ENCODE measurements at places on chromosomes 16 and 17.

DNA sequence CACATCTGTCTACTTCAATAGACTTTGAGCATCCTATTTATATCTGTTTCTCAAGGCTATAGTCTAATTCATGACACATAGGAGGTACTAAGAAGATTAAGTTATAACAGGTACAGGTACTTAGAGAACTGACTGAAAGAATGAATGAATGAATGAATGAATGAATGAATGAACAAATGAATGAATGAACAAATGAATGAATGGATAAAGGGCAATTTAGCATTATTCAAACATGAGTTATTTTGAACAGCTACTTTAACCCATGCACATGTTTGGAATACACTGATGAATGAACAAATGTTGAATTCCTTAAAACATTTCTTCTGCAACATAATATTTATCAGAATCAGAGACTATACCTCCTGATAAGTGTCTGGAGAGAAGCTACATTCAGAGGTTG lies 1165.6 kb upstream of the CDH8 start:
- no peak for DNase-seq

DNA sequence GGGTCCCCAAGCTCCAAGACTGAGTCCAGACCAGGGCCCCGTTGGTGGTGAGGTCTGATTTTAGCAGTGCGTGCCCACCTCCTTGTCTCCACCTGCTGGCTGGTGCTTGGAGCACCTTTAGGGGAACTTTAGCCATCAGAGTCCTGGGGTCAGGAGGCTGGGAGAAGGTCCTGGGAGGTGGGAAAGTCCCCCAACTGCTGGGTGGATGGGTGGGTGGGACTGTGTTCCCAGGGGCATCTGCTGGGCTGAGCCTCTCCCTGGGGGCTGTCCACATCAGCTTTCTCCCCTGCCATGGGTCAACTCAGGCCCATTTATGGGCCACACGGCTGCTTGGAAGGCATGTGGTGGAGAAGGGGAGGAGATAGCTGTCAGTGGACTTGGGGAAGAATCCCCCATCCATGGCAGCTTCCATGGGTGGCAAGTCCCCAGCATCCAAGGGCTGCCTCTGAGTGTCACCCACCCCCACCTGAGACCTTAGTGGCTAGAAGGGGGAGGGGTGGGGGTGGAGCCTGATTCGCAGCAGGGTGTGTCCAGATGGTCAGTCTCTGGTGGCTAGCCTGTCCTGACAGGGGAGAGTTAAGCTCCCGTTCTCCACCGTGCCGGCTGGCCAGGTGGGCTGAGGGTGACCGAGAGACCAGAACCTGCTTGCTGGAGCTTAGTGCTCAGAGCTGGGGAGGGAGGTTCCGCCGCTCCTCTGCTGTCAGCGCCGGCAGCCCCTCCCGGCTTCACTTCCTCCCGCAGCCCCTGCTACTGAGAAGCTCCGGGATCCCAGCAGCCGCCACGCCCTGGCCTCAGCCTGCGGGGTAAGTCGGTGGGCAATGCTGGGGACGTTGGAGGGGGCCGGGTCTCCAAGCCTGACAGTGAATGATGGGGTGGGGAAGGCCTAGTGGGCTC lies at the start of gene TRPV2:
TSS of gene TRPV2 (plus strand) at position 541 of the 894 bp plus-strand sequence. CDS start 2,098 bp downstream, outside the sequence.
- DNase-seq = no peak

- no peak for DNase-seq
Measured at GRCh38 chr16:60230666-60231065, 1496.5 kb upstream of the GOT2 start.

DNA sequence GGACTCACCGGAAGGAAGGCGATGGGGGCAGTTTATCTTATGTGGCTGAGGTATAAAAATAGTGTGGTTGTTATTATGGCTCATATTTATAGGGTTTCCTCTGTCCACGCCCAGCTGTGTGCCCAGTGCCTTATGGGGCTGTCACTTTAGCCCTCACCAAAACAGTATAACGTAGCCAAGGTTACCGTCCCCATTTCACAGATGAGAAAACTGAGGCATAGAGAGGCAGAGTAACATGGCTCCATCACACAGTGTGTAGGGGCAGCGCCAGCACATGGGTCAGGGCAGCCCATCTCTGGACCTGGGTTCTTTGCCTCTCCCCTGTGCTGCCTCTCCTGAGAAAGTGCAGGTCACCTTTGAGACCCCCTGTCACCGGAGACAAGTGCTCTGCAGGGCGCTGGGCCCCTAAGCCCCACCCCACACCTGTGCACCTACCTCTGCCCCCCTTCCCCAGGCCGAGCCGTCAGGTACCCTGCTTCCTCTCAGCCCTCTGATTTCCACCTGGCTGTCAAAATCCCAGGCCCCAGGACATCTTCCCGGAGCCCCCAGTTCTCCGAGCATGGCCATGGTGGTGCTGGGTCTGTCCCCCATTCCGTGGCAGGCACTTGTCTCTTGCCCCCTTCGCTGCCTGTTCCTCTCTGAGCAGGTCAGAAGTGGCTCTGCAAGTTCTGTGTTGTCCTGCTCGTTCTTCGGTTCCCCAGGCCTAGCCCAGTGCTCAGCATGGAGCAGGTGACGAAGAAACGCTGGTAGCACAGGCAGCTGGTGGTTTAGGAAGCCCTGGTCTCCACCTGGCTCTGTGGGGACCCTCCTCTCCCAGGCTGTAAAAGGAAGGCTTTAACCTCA lies 7.2 kb downstream of the KIAA0513 start:
- no peak for DNase-seq

GRCh38 chr16:27852116-27852515 lies 211.4 kb downstream of the GSG1L start:
- no peak for DNase-seq

GRCh38 chr16:56336711-56337110 lies 88.6 kb downstream of the AMFR start:
- no peak for DNase-seq

- no peak for DNase-seq
Measured at GRCh38 chr16:30185683-30186421, 2.5 kb downstream of the CORO1A start.

DNA sequence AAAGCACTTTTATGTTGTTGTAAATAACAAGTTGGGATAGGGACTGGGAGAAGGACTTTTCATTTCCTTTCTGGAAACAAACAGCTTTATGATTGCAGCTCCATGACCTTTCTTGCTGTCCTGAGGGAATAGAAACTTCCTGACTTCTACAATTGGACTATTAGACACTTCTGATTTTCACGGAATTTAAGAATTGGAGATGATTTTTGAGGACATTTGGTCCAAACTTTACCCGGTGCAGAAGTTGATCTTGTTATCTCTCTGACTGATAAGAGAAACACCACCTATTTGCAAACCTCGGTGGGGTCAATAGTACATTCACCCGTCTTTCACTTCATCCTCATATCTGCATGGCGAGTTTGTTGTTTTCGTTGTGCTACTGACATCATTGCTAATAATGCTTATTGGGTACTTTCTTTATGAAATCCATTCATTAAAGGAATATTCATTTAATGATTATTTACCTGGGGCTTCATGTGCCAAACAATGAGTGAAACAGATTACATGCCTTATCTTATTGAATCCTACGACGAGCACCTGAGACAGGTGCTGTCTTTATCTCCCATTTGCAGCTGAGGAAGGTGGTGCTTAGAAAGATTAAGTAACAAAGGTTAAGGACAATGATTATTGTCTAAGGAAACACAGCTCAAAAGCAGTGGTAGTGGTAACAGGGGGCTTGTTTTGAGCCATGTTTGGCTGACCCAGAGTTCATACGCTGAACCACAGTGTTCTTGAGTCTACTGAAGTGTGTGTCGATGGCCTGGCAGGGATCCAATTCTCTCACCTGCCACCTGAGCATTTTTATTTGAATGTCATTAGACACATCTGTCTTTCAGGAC lies 176.9 kb upstream of the FAM20A start:
- no peak for DNase-seq

DNA sequence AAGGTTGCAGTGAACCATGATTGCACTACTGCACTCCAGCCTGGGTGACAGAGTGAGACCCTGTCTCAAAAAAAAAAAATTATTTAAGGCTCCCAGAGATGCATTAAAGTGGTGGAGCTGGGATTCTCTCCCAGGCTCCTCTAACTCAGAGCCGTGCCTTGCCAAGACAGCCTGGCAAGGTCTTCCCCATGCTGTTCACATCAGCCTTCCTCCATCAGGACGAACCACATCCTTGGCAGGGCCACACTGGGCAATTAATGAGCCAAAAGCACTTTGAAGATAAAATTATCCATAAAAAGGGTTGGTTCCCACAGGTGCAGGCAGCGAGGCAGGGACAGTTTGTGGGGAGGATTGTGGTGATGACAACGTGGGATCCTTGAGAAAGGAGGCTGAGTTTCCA lies 19.8 kb upstream of the BBS2 start:
- no peak for DNase-seq

DNA sequence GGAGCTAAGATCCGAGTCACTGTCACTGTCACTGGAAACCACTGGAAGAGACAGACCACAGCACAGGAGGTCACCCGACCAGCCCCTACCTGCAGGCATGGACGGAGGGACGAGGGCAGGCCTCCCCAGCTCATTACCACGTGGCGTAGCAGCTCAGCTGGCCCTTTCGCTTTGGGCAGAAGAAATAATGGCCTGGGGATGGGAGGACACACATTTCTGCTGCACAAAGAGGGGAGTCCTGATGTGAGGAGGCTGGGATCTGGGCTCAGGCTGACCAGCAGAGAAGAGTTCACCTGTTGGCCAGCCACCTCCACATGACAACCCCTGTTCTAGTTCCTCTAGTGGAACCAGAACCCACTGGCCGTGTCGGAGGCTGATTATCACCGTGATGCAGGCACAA lies 38.2 kb upstream of the DOC2B start:
- DNase-seq = no peak

- no peak for DNase-seq
Measured at GRCh38 chr17:28567604-28568003, 3.7 kb downstream of the PIGS start.

DNA sequence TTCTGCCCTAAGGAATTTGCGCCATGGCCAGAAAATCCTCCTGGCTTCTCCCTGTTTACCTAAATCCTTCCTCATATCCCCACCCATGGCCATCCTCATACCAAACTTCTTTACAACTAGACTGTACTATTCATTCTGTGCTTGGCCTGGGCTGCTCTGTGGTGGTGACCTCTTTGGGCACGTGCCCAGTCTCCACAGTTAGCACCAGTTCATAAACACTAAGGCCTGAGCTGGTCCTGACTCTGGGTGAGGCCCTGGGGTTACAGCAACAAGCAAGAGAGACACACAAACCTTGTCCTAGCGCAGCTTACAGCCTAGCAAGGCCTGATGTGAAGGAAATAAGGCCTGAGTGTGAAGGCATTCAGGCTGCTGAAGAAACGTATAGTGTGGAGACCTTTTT lies 3.1 kb upstream of the ATXN7L3 start:
- DNase-seq = no peak

GRCh38 chr17:50863221-50863843 lies 2.8 kb downstream of the TOB1 start:
- no peak for DNase-seq

DNA sequence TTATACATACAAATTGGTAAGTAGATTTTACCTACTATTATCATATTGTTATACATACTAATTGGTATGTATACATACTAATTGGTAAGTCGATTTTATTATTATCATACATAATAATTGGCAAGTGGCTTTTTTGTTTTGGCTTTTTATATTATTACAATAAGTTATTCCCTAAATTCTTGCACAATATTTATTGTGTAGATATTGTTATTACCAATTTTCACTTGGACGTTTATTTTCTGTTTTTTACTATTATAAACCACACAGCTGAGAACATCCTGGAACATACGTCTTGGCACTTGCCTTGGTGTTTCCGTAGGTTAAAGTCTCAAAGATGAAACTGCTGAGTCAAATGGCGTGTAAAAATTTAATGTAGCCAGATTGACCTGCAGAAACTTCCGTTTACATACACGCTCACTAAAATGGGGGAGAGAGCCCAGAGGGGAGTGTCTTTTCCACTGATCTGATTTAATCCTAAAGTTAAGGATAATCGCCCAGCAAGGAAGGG lies 18.9 kb downstream of the GNGT2 start:
- DNase-seq = no peak

DNA sequence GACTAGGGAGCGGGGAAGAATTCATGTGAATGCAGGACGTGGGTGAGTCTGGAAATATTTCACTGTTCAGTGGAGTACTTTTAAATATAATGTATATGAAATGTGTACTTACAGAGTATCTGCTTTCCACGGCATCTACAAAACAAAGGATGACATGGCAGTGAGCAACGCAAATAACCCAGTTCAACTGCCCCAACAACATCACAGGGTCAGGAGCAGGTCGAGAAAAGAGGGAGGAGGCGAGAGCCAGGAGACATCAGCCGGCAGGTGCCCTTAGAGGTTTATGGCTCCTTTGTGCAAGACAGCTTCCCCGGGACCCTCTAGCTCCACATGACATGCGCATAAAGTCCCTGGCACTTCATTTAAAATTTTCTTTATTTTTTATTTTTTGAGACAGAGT lies 61.1 kb downstream of the PECAM1 start:
- DNase-seq = no peak

DNA sequence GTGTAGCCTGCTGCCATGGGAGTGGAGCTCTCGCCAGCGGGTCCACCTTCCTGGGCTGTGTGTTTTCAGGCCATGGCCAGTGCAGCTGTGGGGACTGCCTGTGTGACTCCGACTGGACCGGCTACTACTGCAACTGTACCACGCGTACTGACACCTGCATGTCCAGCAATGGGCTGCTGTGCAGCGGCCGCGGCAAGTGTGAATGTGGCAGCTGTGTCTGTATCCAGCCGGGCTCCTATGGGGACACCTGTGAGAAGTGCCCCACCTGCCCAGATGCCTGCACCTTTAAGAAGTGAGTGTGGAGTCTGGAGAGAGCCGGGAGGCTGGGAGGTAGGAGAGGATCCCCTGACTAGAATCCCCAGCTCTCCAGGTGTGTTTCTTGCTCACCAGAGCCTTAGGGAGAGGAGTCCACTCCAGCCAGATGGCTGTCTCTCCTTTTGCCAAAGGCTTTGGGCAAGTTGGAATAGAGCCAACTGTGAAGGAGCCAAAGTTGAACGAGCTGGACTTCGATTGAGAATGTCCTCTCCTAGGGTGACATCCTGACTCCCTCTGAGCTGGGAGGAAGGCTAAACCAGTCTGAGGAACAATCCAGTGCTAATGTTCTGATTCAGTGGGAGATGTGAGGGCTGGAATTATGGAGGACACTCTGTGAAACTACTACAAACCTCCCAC lies 24.4 kb upstream of the EFCAB13 start:
- no peak for DNase-seq

- no peak for DNase-seq
Measured at GRCh38 chr17:4506892-4507291, 8.2 kb downstream of the SPNS2 start.

GRCh38 chr17:78979780-78980623 lies at the start of gene LGALS3BP:
Gene LGALS3BP, minus strand, starts transcription at chr17:78979923. Its CDS starts 2,732 bp downstream, at chr17:78977191.
- peak; percentile 58 for DNase-seq

- DNase-seq = peak; percentile 12
Measured at GRCh38 chr17:8997994-8998628, 23.2 kb upstream of the NTN1 start.

Data from NCI-H524 treated with DMSO at 0.1 percent for 48 hours (cell line).